Peyer's patch (tissue), 4 donors: ENCODE measurements at places on chromosomes 11 and 22. TPM values are rescaled to one million over a fixed set of nuclear protein-coding genes. Genes with fewer than 3 reads are reported as not detected.

- no peaks in the 10 kb centered on the region for H3K36me3 ChIP-seq
- H3K4me3 ChIP-seq = no peak overlapping the region
- DNase-seq = no peak
- H3K27ac ChIP-seq = no peak overlapping the region
- no peaks in the 10 kb centered on the region for H3K27me3 ChIP-seq
Measured at GRCh38 chr11:27455667-27456066, 16.9 kb downstream of the LGR4 start.

- H3K27ac ChIP-seq = no peak overlapping the region
- no peaks in the 10 kb centered on the region for H3K4me1 ChIP-seq
- no peaks in the 10 kb centered on the region for H3K36me3 ChIP-seq
- H3K4me3 ChIP-seq = no peak overlapping the region
Measured at GRCh38 chr11:121688055-121688491, 235.3 kb upstream of the SORL1-AS1 start.

DNA sequence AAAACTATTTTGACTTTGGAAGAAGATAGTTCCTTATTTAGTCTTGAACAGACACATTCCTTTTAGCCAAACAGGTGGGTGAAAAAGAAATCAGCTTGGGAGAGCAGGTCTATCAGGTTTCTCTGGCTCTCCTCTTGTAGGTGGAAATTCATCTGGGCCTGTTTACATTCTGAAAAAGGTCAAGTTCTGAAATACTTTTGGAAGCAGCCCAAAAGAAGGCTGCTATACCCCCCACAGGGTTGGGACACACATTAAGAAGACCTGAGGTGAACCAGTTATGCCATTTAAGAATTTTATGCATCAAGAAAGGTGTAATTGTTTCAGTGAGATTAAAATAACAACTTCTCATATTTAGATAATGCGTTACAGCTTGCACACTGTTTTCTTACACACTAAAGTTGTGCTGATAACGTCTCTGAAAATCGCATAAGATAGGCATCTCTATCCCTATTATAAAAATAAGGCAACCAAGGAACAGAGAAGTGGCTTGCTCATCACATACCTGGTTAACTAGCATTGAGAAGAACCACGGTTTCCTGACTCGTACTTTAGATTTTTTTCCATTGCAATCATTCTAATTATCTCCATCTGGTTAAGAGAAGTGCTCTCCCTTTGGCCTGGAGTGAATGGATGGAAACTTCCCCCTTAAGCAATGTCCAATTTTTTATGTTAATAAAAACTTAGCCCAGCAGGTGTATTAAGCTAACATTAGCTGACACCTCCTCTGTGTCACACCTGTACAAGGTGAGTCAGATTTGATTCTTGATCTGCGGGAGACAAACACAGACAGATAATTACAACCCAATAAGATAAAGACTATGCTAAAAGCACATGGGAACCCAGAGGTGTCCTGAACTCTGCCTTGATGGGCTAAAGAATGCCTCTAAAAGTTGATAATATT, 60.5 kb upstream of the UCP3 start:
- H3K27ac ChIP-seq = no peak overlapping the region
- no peaks in the 10 kb centered on the region for H3K36me3 ChIP-seq
- H3K4me3 ChIP-seq = no peak overlapping the region
- no peaks in the 10 kb centered on the region for H3K27me3 ChIP-seq
- no peak for DNase-seq

Gene WNT7B
- not detected for total RNA-seq

Gene SMC1B
- not detected for total RNA-seq

Gene NXPE2
- total RNA-seq = 2.8 TPM
